ENCODE measurements at places on chromosomes 4 and X.
A peak's percentile ranks its signal among the peaks of the same experiment; 100 is the strongest.

GRCh38 chr4:76435528-76436319, 695 bp downstream of the SHROOM3 start:
- DNase-seq = no peak

DNA sequence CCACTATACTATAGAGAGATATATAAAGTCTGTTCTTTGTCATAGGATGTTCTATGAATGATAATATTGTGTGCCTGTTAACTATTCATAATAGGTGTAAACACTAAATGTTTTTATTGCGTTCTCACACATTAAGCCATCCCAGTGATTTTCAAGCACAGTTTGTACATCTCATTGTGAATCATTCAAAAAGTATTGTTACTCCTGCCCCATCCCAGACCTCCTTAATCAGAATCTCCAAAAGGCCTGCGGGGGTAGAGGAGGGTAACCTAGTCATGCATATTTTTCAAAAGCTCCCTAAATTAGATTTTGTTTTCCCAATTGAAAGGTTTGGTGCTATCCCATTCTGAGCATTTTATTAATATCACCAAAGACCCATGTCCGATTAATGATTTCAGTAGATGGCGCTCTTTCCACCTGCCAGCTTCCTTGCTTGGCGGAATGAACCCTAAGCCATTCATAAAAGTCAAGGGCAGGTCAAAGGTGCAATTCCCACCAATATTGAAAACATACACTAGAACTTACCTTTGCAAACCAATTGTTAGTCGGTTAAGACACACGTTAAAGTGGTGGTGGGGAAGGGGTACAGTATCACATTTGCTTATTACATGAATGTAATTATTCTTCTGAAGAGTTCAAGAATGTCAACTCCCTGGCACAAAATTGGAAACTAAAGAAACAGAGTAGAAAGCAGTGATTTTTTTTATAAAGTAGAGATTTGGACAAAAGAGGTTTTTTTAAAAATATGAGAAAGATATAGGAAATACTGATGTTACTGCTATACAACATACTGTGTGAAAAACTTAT, 5.8 kb upstream of the TET2 start:
- no peak for DNase-seq

DNA sequence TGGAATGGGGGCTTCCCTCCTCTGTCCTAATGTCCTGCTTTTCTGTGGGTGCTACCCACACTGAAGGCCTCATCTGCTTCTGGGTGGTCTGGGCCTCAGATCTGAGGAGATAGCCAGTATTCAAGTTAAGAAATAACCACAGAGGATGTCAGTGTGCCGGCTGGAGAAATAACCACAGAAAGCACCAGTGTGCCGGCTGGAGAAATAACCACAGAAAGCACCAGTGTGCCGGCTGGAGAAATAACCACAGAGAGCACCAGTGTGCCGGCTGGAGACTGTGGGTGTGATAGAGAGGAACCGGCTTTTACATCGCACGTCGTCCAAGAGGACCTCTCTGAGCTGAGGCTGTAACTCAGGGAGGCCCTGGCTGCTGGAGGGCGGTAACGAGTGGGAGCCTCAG, 65.7 kb upstream of the PSAPL1 start:
- no peak for DNase-seq

DNA sequence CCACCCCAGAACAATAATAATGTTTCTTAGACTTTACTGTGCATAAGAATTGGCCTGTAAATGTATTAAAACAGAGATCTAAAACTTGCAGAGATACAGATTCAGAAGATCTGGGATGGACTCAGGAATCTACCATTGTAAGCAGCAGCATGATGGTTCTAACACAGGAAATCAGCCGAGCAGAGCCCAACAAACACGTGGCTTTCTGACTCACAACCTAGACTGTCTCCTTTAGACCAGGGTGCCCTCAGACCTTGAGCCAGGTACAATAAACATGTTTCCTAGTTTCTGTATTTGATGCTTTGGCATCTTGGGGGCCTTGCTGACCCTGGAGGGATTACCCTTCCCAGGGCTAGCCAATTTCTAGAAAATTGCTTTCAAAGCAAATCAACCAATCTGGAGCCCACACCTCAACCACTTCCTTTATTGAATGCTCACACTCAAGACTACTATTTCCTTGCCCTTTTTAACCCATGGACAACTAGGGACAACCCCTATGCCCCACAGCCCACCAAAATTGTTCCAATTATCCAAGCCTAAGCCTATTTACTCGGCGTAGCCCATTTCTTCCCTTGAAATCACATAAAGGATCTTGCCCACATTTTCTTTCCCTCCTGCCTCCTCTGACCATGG, 80.5 kb downstream of the TBC1D9 start:
- no peak for DNase-seq

DNA sequence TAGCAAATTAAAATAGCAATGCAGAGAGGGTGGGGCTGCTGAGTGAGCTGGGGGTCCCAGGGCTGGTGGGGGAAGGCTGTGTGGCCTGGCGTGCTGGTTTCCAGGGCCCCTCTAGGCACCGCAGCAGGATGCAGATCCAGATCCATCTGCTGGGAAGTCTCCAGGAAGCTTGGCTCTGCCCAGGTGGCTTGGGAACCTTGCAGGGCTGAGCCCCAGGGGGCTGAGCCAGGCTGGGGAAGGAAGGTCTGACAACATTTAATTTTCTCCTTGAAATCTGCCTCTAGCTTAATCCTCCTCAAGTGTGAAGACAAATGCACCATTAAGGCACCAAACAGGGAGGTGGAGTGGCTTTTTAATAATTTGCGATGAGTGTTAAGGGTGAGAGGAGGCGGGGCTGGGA, 31.7 kb downstream of the SORCS2 start:
- no peak for DNase-seq

GRCh38 chrX:13339607-13340006, 19.8 kb upstream of the ATXN3L start:
- no peak for DNase-seq

GRCh38 chrX:97909245-97909644, 1025.5 kb downstream of the RPA4 start:
- peak; percentile 29 for DNase-seq

DNA sequence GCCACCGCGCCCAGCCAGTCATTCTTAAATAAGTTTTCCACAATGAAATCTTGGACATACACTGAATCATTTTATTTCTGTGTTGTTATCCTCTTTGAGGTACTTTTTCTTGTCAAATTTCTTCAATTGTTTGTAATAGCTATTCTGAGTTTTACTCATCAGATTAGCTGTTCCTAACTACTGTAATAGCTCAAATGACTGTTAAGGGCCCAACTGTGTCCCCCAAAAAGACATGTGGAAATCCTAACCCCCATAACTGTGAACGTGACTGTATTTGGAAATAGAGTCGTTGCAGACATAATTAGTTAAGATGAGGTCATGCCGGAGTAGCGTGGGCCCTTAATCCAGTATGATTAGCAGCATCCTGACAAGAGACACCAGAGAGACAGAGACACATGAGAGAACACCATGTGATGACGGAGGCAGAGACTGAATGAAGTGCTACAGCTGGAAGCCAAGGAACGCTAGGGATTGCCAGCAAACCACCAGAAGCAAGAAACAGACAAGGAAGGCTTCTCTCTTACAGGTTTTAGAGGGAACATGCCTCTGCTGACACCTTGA, 22.9 kb downstream of the ACOT9 start:
- no peak for DNase-seq

GRCh38 chr4:67320645-67321044, 224.7 kb downstream of the CENPC start:
- DNase-seq = no peak

GRCh38 chr4:110296892-110297291, 98.5 kb upstream of the ELOVL6 start:
- no peak for DNase-seq

GRCh38 chr4:102843273-102843672, 15.9 kb upstream of the UBE2D3 start:
- DNase-seq = no peak

GRCh38 chrX:19063030-19063429, 59.2 kb downstream of the ADGRG2 start:
- DNase-seq = no peak

GRCh38 chrX:154348646-154349358, 25.6 kb downstream of the FLNA start:
- no peak for DNase-seq

GRCh38 chr4:23390246-23390645, 499.6 kb downstream of the PPARGC1A start:
- no peak for DNase-seq

- no peak for DNase-seq
Observed at GRCh38 chr4:71095545-71095944, 102.1 kb downstream of the DCK start.

GRCh38 chrX:129932821-129933321, 26.9 kb downstream of the UTP14A start:
- DNase-seq = peak; percentile 36

- no peak for DNase-seq
Observed at GRCh38 chrX:24229976-24230375, 80.4 kb downstream of the ZFX start.

- no peak for DNase-seq
Observed at GRCh38 chr4:111650674-111651086, 494.6 kb upstream of the FAM241A start.

DNA sequence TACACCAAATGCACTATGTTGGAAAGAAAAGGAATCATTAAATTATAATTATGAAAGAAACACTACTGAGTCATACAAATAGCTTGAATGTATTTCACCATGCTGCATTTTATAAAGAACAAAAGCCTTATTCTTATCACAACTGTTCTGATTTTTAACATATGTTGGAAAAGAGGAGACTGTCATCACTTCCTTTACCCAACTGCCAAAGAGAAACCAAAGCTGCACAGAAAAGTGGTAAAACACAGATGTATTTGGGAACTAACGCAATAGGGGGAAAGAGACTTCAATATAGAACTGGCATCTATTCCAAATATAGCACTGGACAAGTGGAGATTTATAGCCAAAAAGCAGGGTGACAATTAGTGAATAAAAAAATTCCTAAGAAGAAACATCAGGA, 181.0 kb downstream of the SPANXN3 start:
- DNase-seq = no peak

DNA sequence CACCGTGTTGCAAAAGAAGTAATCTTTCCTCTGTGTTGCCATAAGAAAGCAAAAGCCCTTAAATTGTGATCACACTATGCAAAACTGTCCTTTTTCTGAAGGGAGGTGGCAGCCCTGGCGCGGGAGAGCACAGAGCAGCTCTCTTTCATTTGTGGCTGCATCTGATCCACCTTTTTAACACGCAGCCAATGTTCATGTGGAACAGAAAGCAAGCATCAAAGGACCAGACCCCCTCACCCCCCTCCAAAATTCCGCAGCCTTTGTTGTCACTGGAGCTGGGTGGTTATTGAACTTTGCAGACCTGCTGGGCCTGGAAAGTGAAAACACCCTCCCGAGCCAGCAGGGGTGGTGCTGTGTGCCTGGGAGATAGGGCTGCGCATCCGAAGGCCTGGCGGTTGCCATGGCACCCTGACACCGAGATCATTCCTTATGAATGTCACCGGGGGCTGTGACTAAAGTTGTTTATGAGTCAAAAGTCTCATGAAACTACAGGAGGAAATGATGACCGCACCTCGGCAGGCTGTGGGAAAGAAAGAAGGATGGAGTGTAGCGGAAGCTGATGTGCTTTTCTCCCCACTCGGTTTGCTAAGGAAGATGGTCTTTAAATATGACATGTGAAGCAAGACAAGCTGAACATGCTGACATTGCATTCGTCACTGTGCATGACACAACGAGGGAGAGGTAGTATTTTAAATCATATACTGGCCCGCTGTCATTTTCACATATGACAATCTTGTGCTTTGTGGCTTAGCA, 367.4 kb downstream of the UNC5C start:
- no peak for DNase-seq

- no peak for DNase-seq
Observed at GRCh38 chrX:130124577-130124976, 14.3 kb upstream of the ELF4 start.

DNA sequence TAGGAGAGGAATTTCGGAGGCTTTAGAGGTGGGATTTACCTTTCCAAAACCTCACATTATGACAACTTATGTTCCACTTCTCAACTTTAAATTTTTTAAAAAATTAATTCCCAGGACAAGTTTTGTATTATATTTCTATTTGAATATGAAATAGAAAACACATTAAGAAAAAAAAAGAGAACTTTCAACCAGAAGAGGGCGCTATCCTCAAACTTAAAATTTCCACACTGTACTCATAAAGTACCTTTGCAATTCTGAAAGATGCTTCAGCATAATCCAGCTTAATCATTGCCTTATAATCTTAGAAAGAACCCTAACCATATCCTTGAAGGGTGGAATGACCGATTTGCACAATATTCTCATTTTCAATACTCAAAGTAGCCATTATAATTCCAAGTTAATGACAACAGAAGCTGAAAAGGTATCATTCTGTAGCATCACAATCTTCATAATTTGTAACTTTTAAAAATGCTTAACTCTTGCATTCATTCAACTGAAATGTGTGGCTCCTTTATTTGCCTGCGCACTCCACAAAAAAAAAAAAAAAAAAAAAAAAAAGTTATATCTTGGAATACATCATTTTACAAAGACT, 158.0 kb downstream of the KCNIP4 start:
- peak; percentile 7 for DNase-seq

GRCh38 chrX:19904778-19905367, 17.5 kb upstream of the SH3KBP1 start:
- peak; percentile 35 for DNase-seq

DNA sequence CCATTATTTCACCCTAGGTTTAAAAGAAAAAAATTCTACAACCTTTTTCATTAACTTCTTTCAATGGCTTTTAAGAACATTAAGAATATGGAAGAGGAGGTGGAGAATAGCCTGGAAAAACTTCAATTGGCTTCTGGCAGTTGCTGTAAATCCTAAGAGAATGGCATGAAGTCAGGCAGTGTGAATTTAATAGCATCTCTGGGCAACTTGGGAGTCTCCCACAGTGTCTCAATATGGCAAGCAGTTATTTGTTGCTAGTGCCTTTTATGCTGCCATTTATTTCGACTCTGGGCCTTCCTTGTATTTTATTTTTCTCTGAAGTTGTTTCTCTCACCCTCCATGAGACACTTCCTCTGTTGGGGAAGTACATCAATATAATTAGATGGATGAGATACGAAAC, 322.1 kb downstream of the CBLL2 start:
- no peak for DNase-seq

GRCh38 chr4:52889354-52889753, 27.2 kb downstream of the RASL11B start:
- DNase-seq = no peak

DNA sequence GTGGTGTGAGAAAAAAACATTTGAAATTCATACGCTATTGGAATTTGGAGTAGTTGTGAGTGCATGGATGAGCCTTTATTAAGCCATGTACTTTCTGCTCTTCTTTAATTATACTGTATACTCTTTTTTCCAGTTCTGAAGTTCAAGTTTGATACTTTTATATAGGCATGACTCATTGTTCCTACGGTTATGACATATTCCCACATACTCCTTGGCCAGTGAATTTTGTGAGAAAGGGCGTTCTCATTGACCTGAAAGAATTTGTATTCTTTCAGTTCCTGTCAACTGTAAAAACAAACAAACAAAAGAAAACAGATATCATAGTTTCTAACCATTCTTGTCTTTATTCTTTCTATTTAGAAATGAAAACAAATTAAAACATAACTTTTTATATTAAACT, 407.3 kb downstream of the MAPK10 start:
- DNase-seq = no peak

DNA sequence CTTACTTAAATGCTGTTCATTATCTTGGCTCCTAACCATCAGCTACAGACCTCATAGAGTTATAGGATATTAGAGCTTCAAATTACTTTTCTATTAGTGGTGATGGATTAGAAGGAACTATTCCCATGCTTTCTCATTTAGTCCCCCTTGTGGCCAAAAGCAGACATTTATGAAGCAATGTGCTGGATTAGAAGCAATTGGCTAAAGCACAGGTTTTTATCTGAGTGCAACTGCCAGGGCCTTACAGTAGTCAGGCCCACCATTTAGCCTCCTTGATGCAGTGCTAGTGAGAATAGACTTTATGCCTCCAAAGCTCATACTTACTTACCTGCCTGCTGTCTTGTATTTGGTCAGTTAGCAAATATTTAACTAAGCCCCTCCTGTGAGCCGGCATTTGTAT, 93.0 kb downstream of the TSPAN7 start:
- DNase-seq = no peak
